ENCODE measurements at places on chromosomes 7 and 10. TPM values are rescaled to one million over a fixed set of nuclear protein-coding genes. Genes with fewer than 3 reads are reported as not detected.

GRCh38 chr10:28036587-28036986 lies 37.7 kb upstream of the ODAD2 start:
- no peak for DNase-seq

GRCh38 chr10:94361171-94361794 lies 1.5 kb downstream of the NOC3L start:
- no peak for DNase-seq

ANKRD30A gene
- not detected for total RNA-seq

DNA sequence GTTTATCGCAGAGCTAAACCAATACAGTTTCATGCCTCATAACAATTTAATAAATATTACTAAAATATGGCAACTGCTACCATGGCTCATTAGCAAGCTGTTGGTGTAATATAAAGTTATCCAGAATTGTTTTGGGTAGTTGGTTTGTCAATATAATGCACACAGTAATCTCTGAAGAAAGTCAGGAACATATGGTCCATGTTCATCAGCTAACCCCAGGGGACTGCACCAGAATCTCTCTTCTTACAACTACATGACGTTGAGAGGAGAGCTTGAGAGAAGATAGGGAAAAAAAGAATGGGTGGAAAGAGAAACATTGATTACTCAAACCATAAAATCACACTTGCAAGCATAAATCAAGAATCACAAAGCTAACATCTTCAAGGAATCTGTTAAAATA lies 333.7 kb downstream of the NRG3 start:
- DNase-seq, result no peak

DNA sequence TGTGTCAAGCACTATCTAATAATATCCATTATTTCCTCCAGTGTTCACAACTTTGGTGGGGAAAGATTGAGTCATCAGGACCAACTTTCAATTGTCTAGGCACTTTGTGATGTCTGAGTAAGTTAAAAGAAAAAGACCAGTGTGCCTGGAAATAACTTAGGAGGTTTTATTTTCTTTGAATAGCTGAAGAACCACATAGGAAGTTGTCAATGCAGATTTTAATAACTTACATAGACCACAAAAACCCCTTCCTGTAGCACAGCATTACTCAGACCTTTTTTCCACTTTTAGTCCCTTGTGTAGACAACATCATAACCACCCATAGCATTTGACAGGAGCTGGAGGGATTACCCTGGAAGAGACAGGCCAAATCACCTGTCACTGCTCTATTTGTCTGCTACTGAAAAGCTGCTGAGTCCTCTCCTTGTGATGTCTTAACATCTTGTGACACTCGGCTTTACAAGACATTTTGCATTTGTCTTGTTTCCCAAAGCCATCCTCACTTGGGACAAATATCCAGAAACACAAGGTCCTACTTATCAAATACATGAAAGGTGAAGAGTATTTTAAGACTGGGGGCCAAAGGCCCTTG lies 241.5 kb upstream of the PTER start:
- DNase-seq, result no peak

NKX2-3 gene
- total RNA-seq, result not detected

- DNase-seq, result no peak
Observed at GRCh38 chr10:126456632-126457031, 68.4 kb upstream of the ADAM12 start.
